Muscle of arm (tissue), 14 donors: ENCODE measurements at places on chromosomes 16 and 17. TPM values are rescaled to one million over a fixed set of nuclear protein-coding genes. Genes with fewer than 3 reads are reported as not detected.

GRCh38 chr16:84618581-84619460, 943 bp upstream of the COTL1 start:
- DNase-seq, result no peak

VAMP2 gene
- 63.1 TPM for polyA plus RNA-seq

DNA sequence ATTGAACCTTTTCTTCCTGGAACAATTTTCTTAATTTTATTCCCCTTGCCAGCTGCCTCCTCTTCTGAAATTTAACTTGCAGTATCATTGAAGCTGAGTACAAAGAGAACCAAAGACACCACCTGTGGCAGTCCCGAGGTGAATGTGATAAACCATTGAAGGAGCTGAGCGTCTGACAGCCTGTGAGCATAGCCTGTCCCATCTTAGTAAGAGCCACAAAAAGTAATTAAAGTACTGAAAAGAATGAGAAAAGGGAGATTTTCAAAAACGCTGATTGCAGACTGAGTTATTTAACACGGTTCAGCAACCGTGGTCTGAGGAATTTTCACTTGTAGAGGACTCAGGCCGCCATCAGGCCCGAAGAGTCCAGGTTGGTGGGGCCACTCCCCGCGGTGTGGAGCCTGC, 27.2 kb upstream of the ST6GALNAC1 start:
- no peak for DNase-seq

SOX8 gene
- polyA plus RNA-seq, result 39.8 TPM

DNA sequence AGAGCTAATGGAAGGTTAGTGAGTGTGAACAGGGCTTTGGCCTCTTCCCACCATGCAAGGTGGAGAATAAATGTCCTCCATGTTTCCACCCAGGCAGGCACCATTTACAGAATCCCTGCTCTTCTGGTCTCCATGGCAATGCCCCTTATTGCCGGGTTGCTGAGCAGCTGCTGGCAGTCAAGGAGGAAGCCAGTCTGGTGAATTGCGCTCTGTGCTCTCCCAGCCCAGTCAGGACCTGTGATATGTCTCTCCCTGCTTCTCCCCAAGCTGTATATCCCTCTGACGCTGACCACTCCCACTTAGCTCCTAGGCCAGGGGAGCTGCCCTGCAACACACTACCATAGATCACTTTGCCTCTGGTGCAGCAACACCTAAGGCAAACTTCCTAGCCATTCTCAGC, 402.1 kb upstream of the ERCC4 start:
- DNase-seq, result no peak

ALOX15B gene
- not detected for polyA plus RNA-seq

GRCh38 chr17:53193044-53193443, 629.7 kb upstream of the KIF2B start:
- no peak for DNase-seq

DNA sequence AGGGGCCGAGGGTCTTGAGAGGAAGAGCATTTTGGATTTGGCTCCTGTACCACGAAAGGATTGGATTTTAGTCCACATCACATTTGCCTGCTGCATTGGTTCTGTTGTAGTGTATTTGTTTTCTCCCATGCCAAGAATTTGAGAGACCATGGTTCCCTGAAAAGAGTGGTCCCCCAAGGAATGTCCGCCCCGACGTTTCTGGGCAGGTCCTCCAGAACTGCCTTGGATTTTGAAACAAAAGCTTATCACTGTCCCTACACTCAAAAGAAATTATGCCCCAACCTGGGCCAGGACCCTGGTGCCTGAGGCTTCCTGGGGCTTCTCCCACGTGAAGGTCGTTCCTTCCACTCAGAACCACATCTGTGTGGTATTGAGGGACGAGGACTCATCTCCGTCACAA, 10.8 kb downstream of the NTN1 start:
- DNase-seq, result no peak

GRAPL gene
- polyA plus RNA-seq, result 2.1 TPM

- DNase-seq, result no peak
These were observed 399.7 kb upstream of the RBFOX1 start for GRCh38 chr16:6932871-6933385.

SEPTIN1 gene
- polyA plus RNA-seq, result 3.8 TPM

- DNase-seq, result no peak
These were observed 21.4 kb downstream of the ADORA2B start for GRCh38 chr17:15966183-15966878.

DNA sequence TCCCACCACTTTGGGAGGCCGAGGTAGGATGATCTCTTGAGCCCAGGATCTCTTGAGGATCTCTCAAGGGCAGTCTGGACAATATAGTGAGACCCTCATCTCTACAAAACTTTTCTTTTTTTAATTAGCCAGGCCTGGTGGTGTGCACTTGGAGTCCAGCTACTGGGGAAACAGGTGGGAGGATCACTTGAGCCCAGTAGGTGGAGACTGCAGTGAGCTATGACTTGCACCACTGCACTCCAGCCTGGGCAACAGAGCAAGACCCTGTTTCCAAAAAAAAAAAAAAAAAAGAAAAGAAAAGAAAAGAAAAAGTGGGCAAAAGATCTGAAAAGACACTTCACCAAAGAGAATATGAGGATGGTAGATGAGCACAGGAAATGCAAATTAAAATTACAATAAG, 15.0 kb downstream of the RAB40B start:
- no peak for DNase-seq

MYOCD gene
- 0.46 TPM for polyA plus RNA-seq

GRCh38 chr17:7307686-7308624, 527 bp downstream of the EIF5A start:
- DNase-seq, result peak; percentile 25
